ENCODE measurements at places on chromosomes 7 and 10.

- DNase-seq = no peak
Observed at GRCh38 chr7:132464740-132465139, 111.5 kb downstream of the PLXNA4 start.

GRCh38 chr7:12987238-12987637, 299.8 kb downstream of the ARL4A start:
- no peak for DNase-seq

GRCh38 chr7:106721816-106722785, 61.1 kb upstream of the CCDC71L start:
- DNase-seq = no peak

DNA sequence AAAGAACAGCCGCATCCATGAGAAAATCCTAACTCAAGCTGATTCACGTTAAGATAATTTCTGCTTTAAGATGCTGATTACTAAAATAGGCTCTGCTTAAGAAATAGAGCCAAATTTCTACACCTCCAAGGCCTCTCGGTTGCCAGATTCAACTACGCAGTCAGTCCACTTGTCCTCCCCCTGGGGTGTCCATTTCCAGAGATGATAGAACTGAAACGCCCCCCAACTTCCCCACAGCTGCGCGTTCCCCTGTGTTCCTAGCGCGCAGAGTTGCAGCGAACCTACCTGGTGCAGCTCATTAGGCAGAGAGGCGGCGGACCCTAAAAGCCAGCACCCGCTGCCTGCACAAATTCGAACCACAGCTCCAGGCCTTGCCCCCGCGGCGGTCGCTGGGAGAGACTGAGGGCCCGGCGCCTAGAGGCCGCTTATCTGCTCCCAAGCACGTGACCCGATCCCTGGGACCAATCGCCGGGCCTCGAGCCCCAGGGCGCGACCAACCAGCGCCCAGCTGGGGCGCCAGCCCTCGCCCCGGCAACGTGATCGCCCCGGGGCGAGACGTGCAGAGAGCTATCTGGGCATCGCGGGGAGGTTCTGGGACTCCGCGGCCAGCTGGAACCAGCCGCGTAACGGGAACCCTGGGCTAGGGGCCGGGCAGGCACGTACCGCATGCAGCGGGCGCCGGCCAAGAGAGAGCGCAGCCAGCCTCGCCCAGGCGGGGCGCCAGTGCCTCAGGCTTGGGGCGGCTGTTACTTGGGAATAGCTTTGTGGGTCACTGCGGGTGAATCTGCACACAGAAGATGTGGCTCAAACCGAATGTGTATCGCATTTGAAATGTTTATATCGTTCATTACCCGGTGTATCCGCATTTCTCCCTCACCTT, at the start of gene PPP1R3C:
Gene PPP1R3C, minus strand, starts transcription at position 401 of the 880 bp plus-strand sequence. Its CDS starts 102 bp downstream, at position 299.
- DNase-seq = peak; percentile 93

GRCh38 chr10:95556994-95557767, 4.0 kb downstream of the SORBS1 start:
- DNase-seq = no peak

DNA sequence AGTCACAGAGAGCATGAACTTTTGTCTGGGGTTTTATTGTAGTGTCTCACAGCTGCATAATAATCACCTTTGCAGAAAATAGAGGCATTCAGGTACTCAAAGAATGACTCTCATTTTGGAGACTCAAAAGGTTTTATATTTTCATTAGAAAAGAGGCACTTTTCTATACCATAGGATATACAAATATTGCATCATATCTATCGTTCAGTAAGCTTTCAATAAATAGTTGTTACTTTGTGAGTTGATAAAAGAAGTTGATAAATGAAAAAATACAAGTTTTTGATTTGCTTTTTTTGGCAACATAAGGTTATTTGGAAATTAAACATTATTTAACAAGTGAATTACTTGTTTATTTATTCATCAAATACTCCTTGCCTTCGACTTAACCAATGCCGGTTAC, 279.9 kb downstream of the ARL4A start:
- DNase-seq = no peak

- DNase-seq = no peak
Observed at GRCh38 chr7:116339564-116339963, 129.2 kb downstream of the TES start.

- peak; percentile 87 for DNase-seq
Observed at GRCh38 chr7:5428478-5429252, 5.0 kb upstream of the TNRC18 start.

GRCh38 chr7:3327099-3327498, 26.0 kb downstream of the SDK1 start:
- DNase-seq = no peak

DNA sequence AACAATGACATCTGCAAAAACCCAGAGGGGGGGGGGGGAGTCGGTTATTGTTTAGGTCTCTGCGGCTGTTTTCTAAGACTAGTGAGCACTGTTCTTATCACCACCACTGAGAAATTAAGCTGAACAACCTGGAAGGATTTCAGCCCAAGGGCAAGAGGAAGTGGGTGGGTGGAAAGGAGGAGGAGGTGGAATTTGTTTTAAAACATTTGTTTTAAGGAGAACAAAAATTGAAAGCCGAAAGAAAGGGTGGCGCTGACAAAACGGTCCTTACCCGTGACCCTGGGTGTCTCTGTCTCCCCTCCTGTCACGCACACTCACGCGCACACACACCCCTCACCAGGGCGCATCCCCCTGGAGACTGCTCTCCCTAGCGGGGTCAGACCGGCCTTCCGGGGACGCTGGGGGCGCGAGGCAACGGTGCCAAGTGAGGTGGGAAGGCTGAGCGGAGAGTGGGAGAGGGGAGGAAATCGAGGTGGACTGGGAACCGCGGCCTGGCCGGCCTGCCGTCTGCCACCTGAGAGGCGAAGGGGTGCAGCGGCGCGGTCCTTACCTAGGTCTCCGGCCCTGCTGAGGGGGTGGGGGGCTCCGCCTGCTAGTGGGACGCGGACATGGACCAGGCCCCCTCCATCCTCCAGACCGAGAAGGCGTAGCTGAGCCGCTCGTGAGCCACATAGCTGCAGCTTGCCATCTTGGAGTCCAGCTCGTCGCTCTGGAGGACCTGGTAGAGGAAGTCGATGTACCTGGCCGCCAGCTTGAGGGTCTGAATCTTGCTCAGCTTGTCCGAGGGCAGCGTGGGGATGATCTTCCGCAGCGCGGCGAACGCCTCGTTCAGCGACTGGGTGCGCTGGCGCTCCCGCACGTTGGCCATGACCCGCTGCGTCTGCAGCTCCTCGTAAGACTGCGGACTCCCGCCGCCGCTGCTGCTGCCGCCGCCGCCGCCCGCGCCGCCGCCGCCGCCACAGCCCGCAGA, 1.0 kb downstream of the TWIST1 start:
- DNase-seq = peak; percentile 55

GRCh38 chr10:78165617-78166016, 132.0 kb downstream of the RPS24 start:
- no peak for DNase-seq
